ENCODE measurements at places on chromosomes 6 and 20.
A peak's percentile ranks its signal among the peaks of the same experiment; 100 is the strongest.

DNA sequence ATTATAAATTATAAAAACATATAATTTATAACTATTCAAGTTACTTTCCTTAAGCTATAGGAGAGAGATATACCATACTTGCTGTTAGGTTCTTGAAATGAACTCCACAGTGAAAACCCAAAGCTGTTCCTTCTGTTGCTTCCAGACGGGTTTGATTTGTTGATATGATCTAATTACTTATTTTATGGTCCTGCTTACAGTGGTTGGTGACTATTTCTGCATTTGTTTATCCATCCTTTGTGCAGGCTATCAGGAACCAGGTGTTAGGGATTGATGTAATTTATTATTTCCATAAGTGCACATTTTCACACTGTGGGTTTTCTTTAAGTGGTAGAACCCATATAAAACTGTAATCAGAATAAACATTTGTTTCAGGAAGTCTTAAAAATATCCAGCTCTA, 167.1 kb downstream of the KIF6 start:
- DNase-seq: no peak

DNA sequence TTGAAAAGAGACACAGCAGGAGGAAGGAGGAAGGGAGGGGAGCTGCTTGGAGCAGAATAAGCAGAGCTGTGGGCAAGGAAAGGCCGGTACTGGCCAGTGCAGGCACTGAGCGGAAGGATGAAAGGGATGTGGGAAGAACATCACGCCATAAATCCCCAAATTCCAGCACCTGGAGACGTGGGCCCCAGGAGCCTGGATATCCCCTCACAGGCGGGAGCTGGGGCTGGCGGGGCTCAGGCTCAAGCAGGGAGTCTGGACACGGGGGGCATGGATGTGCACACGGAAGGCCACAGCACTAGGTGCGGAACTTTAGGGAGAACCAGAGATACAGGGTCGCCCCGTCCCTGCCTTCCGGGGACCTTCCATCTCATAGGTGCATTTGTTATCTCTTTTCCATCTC, 7.5 kb upstream of the RPP40 start:
- DNase-seq: no peak

DNA sequence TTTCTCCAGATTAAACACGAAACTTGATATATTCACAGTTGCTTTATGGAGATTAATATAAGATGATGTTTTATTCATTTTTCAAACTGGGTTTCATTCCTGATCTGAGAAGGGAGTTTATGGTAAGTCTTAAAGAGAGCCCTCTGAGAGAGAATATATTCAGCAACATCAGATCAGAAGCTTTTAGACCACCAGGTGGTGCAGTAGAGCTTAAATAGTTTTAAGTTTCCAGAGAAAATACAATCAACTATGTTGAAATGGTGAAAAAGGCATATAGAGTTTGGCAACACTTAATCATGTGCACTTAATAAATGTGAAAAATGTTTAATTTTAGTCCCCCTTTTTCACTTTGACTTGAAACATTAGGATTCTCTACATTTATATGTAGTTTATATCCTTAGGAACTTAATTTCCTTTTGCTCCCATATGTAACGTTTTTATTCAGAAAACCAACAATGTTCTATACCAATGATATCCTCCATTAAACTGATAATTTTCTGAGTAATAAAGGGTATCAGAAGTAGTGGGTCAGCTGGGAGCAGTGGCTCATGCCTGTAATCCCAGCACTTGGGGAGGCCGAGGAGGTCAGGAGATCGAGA, 86.4 kb upstream of the CLDN20 start:
- DNase-seq: no peak

GRCh38 chr20:44776980-44777379, 31.3 kb downstream of the KCNK15 start:
- DNase-seq: no peak

DNA sequence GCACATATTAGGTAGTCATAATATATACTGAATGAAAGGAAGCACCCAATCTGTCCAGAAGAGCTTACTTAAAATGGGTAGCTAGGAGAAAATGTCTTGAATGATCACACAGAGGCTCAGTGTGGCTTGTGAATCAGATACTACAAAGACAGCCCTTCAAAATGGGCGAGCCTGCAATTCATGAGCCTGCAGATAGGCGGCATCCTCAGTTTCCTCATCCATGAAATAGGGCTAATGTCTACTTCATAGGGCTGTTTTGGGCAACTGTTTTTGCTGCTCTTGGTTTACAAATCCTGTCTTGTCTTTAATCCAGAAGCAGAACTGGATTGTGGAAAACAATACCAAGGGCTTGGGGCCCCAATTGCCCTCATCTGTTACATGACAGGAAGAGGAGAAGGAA, 129.3 kb upstream of the KCNK16 start:
- no peak for DNase-seq

- no peak for DNase-seq
Measured at GRCh38 chr20:23446505-23446904, 6.2 kb downstream of the CST11 start.

DNA sequence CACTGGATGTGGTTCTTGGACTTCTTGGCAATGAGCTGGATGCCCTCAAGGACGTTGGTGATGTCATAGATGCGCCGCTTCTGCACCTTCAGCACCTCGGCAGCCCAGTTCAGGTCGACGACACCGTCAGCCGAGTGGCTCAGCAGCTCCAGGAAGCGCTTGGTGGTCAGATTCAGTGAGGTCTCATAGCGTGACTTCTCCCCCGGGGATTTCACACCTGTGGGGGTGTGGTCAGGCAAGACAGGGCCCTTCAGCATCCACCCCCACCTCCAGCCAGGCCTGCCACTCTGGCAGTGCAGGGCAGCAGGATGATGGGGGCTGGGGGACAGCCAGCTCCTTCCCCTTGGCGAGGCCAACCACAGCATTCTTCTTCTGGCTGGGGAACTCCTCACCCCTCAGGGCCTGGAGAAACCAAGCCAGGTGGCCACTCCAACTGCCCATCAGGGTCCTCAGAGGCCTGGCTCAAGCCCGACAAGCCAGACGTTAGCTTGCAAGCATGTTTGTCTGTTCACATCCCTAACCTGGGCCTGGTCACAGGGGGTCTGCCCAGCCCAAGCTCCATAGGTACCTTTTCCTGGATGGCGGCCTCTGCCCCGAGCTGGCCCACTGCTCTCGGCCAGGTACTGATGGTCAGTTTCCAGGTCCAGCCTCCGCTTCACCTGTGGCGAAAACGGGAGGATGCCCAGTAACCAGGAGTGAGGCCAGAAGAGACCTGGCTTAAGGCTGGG, 5.7 kb upstream of the NECAB3 start:
- DNase-seq: no peak

GRCh38 chr6:37288247-37288646, 30.3 kb upstream of the TMEM217 start:
- DNase-seq: no peak

GRCh38 chr20:33908336-33908735, 85.4 kb upstream of the RALY start:
- DNase-seq: no peak

GRCh38 chr6:160755165-160755564, 53.1 kb downstream of the PLG start:
- no peak for DNase-seq

GRCh38 chr20:24779131-24779530, 169.9 kb upstream of the CST7 start:
- peak; percentile 3 for DNase-seq

DNA sequence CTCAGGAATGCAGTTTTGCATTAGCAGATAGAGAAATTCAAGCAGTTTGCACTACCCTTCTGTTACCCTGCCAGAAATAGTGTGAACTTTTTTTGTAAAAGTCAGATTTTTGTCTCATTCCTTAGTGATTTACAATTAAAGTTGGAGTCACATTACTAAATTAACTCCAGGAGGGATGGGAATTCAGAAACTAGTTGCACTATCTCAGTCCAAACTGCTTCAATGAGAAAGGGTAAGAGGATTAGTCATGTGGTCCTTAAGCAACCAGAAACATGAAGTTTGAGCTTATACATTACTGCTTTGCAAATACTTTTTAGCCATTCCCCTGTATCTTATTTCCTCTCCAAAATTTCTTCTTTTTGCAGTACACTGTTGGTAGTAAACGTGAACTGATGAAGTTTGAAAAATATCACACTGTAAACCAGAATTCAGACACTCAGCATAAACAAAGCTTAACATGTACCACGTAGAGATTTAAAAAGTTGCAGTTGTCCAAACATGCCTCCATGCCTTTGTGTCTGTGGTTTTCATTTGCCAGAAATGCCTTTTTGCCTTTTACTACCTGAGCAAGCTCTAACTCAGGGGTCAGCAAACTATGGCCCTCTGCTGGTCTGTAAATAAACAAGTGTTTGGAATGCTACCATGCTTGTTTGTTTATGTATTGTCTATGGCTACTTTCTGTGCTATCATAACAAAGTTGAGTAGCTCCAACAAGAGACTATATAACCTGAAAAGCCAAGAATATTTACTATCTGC, 49.7 kb downstream of the TP53INP2 start:
- DNase-seq: no peak

GRCh38 chr6:166306378-166307081, 1.7 kb downstream of the PRR18 start:
- no peak for DNase-seq

All from mesenteric fat pad (tissue), 1 donor.